ENCODE measurements at places on chromosomes 6 and 20.

DNA sequence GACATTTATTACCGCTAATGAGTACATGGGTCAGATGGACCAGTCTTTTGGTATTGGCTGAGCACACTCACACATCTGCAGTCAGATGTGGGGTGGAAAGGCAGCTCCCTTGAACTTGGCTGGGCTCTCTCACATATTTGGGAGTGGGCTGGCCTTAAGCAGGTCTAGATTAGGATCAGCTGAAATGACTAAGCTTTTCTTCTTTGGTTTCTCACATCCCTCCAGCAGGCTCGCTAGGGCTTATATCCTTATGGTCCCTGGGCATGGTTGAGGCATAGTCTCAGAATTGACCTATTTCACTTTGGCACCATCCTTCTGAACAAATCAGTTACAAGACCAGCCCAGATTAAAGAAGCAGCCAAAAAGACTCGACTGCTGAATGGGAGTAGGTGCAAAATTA lies 14.4 kb upstream of the PLCB1 start:
- no peak for DNase-seq

DNA sequence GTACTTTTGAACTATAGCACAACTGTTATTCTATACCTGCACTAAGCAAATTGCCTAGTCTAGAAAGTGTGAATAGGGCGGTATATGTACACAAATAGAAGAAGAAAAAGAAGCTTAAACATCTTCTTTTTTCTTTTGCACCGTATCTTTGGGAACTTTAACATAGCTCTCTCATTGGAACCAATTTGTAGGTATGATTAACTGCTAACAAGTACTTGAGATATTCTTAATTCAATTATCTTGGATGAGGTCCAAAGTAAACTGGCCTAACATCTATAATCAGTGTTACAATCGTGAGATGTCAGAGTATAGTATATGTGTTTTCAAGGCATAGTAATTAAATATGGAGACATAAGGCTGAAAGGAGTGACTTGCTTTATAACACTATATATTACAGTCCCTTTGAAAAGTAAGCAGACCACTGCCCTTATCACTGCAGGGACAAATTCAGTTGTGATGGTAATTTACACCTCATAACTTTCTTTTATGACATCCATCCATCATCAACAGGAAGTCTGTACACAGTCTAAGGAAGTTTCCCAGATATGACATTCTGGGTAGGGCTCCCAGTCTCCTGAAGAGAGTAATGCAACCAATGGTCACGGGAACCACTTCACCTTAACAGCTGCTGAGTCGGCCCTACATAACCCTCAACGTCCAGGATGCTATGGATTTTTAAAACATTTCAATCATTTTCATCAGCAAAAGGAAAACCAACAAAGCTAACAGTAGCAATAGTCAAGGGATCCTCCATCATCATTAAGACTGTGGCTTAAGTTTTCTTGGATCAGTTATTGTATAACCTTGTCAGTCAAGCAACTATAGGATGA lies 37.6 kb downstream of the NKAIN2 start:
- DNase-seq: no peak

- DNase-seq: no peak
Observed at GRCh38 chr6:138406443-138406842, 2.4 kb downstream of the HEBP2 start.

DNA sequence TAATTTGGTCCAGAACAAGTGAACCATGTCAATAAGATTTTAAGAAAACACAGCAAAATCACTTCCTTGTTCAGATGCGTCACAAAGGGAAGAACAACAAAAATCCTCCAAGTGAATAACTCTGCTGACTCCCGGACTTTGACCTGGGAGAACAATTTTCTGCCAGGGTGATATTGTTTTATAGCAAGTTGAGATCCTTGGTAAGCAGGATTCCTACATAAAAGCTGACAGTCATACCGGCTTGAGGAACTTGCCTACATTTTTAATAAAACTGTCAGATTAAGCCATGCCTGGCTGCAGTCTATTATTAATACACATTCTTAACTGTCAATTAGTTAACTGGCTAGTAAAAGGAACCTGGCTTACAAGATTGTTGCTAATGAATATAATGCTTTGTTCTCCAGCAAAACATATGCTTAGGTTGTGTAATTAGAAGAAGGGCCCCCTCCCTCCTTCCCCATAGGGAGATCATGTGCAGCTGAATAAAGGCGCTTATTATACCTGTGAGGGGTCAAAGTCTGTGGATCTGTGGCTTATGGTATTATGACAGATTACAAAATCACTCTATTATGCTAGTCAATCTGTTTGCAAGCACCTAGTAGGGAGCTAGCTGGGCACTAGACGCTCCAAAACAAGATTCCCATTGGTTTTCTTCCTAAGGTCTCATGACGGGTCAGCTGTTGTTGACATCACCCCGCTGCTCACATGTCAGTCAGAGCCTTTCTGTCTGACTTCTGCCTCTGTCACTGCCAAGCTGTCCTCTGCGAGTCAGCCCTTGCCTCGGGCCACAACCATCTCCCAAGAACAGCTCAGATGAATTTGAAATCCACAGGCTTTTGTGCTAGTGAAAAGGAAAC lies 44.6 kb upstream of the SEC63 start:
- no peak for DNase-seq

DNA sequence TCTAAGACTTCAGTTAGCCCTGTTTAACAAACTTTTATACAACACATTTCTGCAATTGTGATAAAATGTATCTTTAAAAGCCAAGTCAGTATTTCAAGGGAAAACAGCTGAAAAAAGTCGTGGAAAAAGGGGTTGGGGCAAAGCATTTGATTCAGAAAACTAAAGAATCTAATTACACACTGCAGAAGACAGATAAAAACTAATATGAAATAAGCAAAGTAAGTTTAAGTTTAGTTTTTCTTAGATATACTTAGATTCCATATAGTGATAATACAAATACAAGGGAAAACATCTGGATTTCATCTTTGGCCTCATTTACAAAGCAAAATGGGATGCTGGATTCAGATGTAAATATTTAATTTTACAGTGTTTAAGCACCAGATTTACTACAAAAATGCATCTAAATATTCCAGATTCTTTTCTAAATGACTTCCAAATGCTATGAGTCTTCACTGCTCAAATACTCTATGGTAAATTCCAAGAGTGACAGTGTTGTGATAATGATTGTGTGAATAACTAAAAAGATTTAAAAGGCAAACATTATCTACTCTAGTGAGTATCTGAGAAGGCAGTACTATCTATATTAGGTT lies 1.5 kb upstream of the ADNP start:
- DNase-seq: no peak
